Breast epithelium (tissue), 4 donors: ENCODE measurements at places on chromosomes 5 and 9. TPM values are rescaled to one million over a fixed set of nuclear protein-coding genes. Genes with fewer than 3 reads are reported as not detected.
A peak's percentile ranks its signal among the peaks of the same experiment; 100 is the strongest.

- peaks cover 5% of the 10 kb centered on the region for H3K4me1 ChIP-seq
- DNase-seq = no peak
- H3K27me3 ChIP-seq = no peaks in the 10 kb centered on the region
- no peak overlapping the region for H3K4me3 ChIP-seq
- H3K36me3 ChIP-seq = no peaks in the 10 kb centered on the region
Observed at GRCh38 chr5:1168796-1169195, 32.6 kb upstream of the SLC6A19 start.

Gene SLC6A18
- total RNA-seq = not detected

- no peaks in the 10 kb centered on the region for H3K27me3 ChIP-seq
- no peaks in the 10 kb centered on the region for H3K36me3 ChIP-seq
- H3K4me3 ChIP-seq = peak within 1 kb of the TSS; percentile 27
- no peak for DNase-seq
Observed at GRCh38 chr9:27108981-27109541, at the start of gene TEK. Gene TEK, plus strand, starts transcription at chr9:27109225. Its CDS starts 366 bp downstream, at chr9:27109591.

DNA sequence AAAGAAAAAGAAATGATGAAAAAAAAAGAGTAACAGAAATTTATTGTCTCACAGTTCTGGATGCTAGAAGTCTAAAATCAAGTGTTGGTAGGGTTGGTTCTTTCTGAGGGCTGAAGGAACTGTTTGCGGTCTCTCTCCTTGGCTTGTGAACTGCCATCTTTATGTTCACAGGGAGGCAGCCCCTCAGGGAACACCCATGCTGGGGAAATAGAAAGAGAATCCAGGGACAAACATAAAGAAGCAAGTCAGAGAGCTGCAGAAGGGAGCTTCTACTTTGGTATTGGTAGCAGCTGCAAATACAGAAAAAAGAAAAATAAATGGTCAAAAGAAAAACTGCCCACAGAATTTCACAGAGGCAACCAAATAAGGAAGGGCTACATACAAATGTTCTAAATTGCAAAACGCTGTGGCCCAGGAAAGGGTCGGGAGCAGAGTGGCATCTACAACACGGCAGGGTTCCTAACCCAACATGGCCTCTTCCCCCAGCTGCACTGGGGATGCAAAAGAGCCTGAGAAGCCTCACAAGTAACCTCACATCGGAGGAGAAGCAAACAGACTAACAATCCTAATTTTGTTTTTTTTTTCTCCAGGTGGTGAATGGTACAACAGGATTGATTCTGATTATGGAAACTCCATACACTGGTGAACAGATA is 37.4 kb downstream of the ELOVL7 start:
- H3K27me3 ChIP-seq = no peaks in the 10 kb centered on the region
- DNase-seq = no peak
- no peaks in the 10 kb centered on the region for H3K4me1 ChIP-seq
- H3K4me3 ChIP-seq = no peak overlapping the region
